Right ventricle myocardium superior (tissue), 1 donor: ENCODE measurements at places on chromosomes 12 and 14. TPM values are rescaled to one million over a fixed set of nuclear protein-coding genes. Genes with fewer than 3 reads are reported as not detected.

GRCh38 chr12:71220260-71220659 lies 62.5 kb upstream of the TSPAN8 start:
- DNase-seq: no peak

- no peak for DNase-seq
Measured at GRCh38 chr14:87465770-87466169, 527.2 kb downstream of the GALC start.

DNA sequence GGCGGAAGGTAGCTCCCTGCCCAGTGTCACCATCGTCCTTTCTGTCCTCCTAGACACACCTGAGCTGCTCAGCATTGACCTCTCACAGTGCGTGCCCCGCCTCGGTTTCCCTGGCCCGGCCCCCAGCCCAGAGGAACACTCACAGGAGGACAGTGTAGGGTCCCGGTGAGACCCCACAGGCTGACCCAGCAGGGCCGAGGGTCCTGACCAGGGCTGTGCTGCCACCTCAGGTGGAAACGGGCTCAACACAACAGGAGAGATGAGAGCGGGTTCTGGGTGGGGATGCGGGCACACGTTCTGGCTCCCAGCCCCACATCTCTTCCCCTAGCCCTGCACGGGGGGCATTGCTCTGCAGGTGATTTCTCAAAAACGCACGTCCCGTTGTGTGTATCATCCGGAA lies 98.1 kb downstream of the PIWIL1 start:
- no peak for DNase-seq

DNA sequence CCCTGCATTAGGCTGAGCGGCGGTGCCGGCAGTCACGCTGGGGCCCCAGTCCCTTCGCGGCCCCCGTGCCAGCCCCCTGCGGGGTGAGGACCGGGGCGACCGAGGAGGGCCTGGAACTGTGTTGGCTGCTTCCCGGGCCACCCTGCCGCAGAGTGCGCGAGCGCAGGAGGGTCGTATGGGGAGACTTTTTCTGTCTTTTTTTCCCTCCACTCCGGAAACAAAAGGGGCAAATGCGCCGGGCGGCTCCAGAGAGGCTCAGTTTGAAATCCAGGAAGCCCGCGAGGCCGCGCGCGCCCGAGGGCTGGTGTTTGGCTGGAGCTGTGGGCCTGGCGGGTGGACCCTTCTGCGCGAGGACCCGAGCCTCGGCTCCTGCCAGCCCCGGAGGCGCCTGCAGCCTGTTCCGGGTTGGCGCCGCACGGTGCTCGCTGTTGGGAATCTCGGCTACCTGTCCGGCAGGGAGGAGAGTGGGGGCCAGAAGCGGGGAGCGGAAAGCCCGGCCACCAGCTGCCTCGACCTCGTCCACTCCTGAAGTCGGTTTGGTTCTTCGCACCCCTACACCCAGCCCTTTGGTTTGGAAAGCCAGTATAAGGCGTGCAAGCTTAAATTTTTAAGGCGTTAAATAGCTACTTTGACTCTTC lies 638 bp downstream of the PLEKHG3 start:
- peak; percentile 70 for DNase-seq

- no peak for DNase-seq
Measured at GRCh38 chr12:93016752-93017350, 87.8 kb upstream of the EEA1 start.

DNA sequence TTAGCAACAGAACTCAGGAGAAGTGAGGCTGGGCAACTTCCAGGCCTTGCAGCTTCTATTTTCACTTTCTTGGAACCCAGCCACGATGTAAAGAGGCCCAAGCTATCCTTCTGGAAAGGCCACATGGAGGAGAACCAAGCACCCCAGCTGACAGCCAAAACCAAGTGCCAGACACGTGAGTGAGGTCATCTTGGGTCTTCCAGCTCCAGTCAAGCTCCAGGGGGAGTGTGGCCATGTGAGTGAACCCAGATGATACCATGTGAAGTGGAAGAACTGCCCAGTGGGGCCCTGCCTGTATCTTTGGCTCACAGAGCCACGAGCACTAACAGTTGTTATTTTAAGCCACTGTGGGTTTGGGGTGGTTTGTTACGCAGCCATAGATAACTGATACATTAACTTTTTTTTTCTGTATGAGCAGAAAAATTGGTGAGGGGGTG lies 126.8 kb upstream of the MAP1LC3B2 start:
- peak; percentile 53 for DNase-seq

DNA sequence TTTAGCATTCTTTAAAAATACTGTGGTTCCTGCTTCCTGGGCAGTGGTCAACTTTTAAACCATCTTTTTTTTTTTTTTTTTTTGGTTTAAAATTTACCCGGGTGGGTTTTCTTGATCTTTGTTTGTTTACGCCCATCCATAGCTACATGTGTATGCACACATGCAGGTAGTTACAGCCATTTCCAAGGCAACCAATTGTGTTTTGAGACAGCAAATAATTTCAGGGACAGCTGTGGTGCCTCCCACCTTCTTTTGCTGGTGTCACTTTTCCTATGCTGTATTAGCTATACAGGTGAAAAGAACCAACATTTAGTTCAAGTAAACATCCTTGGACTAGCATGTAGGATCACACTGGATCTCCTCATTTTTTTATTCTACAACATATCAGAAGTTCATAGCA lies 52.0 kb upstream of the PSMA6 start:
- no peak for DNase-seq

GRCh38 chr12:70615174-70615866 lies 21.9 kb downstream of the PTPRB start:
- no peak for DNase-seq

Gene ORAI1
- total RNA-seq: 9.6 TPM
